HepG2 (cell line): ENCODE measurements at places on chromosomes 4 and X.

DNA sequence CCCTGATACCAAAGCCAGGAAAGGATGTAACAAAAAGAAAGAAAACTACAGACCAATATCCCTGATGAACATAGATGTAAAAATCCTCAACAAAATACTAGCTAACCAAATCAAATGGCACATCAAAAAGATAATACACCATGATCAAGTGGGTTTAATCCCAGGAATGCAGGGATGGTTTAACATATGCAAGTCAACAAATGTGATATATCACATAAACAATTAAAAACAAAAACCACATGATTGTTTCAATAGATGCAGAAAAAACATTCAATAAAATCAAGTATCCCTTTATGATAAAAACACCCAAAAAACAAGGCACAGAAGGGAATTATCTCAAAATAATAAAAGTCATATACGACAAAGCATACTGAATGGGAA, 31.5 kb downstream of the ELF2 start:
- DNase-seq, result no peak
- no peak overlapping the region for H3K27ac ChIP-seq
- H3K27me3 ChIP-seq, result no peaks in the 10 kb centered on the region
- H3K36me3 ChIP-seq, result no peaks in the 10 kb centered on the region
- H3K4me1 ChIP-seq, result peaks cover 7% of the 10 kb centered on the region; the same call in 1 of the 2 replicates
- no peak overlapping the region for H3K4me3 ChIP-seq

DNA sequence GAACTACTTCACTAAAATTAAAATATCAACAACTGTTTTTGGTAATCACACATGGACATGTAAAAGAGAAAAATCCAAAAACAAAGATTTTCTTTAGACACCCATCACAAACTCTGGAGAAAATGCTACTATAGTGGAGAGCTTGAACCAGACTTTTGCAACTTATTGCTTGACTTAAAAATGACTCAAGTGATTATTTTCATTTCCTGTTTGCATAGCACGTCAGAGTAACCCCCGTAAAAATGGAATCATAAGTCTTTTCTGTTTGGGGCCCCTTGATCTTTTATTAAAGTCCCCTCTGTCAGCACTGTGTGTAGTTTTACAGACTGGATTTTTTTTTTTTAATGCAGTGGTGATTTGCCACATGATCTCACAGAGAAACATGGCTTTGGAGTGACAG, 79.5 kb downstream of the PRKG2 start:
- H3K36me3 ChIP-seq, result no peaks in the 10 kb centered on the region
- H3K27ac ChIP-seq, result no peak overlapping the region
- no peaks in the 10 kb centered on the region for H3K4me1 ChIP-seq
- H3K27me3 ChIP-seq, result no peaks in the 10 kb centered on the region
- H3K4me3 ChIP-seq, result no peak overlapping the region

DNA sequence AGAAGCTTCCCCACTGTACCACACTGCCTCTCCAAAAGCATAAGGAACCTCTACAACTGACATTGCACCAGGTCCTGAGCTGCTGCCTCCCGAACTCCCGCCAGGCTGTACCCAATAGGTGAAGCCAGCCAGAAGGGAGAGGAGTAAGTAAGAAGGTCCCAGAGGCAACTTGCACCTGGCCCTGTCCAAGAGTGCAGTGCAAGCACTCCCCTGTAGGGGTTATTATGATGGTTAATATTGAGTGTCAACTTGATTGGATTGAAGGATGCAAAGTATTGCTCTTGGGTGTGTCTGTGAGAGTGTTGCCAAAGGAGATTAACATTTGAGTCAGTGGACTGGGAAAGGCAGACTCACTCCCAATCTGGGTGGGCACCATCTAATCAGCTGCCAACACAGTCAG, 879.3 kb upstream of the SLIT2 start:
- no peaks in the 10 kb centered on the region for H3K4me1 ChIP-seq
- DNase-seq, result no peak
- H3K27ac ChIP-seq, result no peak overlapping the region
- H3K4me3 ChIP-seq, result no peak overlapping the region

DNA sequence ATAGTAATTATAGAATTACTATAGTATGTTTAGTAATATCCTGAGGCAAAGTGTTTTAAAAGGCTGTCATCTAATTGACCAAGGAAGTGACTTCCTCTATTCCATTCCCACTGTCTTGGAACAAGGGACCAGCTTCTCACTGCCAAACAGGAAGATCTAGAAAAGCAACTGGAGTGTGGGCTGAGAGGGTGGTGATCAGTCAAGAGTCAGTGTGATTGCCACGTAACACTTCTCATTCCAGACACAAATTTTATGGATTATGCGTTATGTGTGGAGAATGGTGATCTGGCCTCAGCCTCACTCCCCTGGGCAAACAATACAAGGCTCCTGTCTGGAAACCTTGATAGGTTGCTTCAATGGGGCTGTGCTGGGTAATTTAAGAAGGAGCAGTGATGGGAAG, 60.0 kb downstream of the RRAGB start:
- DNase-seq, result no peak
- no peak overlapping the region for H3K4me3 ChIP-seq
- peaks cover 12% of the 10 kb centered on the region; the same call in 1 of the 2 replicates for H3K4me1 ChIP-seq
- no peaks in the 10 kb centered on the region for H3K27me3 ChIP-seq
- H3K27ac ChIP-seq, result no peak overlapping the region

GRCh38 chr4:186534056-186534455, 21.3 kb downstream of the MTNR1A start:
- DNase-seq, result no peak
- H3K27me3 ChIP-seq, result peaks cover 5% of the 10 kb centered on the region; the same call in 1 of the 3 replicates
- H3K4me1 ChIP-seq, result no peaks in the 10 kb centered on the region
- H3K4me3 ChIP-seq, result no peak overlapping the region

DNA sequence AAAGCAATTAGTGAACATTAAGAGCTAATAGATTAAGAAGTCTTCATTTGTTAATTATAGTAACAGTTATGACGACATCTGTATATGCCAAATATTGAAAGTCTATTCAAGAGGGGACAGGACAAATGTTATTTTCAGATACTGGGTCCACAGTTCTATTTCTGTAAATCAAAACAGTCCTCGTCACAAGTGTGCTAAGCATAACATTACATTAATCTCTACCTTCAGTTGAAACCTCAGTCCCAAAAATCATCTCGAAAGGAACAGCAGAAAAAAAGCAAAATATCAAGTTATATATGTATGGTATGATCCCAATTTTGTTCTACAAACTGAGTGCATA, 70.3 kb downstream of the APBB2 start:
- H3K4me3 ChIP-seq, result no peak overlapping the region
- peaks cover 8% of the 10 kb centered on the region; the same call in 2 of the 3 replicates for H3K36me3 ChIP-seq
- H3K27ac ChIP-seq, result peak overlapping the region; percentile 63
- peaks cover 51% of the 10 kb centered on the region for H3K4me1 ChIP-seq
- no peaks in the 10 kb centered on the region for H3K27me3 ChIP-seq

DNA sequence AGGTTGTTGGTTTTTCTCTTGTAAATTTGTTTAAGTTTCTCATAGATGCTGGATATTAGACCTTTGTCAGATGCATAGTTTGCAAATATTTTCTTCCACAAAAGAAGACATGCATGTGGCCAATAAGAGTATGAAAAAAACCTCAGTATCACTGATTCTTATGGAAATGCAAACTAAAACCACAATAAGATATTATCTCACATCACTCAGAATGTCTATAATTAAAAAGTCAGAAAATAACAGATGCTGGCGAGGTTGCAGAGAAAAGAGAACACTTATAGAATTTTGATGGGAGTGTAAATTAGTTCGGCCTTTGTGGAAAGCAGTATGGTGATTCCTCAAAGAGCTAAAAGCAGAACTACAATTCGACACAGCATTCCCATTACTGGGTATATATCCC, 1355.6 kb downstream of the FAM133A start:
- H3K27me3 ChIP-seq, result no peaks in the 10 kb centered on the region
- H3K4me1 ChIP-seq, result no peaks in the 10 kb centered on the region
- no peak for DNase-seq
- no peak overlapping the region for H3K27ac ChIP-seq
- no peaks in the 10 kb centered on the region for H3K36me3 ChIP-seq

DNA sequence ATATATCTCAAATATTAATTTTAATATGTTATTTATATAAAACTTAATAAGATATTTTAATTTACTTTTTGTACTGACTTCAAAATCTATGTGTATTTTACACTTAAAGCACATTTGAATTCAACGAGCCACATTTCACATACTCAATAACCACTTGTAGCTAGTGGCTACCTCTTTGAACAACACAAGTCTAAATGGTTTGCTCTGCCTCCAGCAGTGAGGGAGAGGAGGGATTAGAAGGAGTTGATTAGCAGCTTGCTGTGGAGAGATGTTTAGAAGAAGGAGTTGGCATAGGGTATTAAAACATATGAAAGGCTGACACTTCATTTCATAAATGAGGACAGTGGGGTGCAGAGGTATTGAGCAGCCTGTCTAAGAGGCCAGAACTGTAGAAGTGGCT, 124.0 kb downstream of the ARHGAP24 start:
- H3K27me3 ChIP-seq, result no peaks in the 10 kb centered on the region
- no peaks in the 10 kb centered on the region for H3K4me1 ChIP-seq
- H3K36me3 ChIP-seq, result no peaks in the 10 kb centered on the region
- no peak overlapping the region for H3K27ac ChIP-seq
- no peak overlapping the region for H3K4me3 ChIP-seq

DNA sequence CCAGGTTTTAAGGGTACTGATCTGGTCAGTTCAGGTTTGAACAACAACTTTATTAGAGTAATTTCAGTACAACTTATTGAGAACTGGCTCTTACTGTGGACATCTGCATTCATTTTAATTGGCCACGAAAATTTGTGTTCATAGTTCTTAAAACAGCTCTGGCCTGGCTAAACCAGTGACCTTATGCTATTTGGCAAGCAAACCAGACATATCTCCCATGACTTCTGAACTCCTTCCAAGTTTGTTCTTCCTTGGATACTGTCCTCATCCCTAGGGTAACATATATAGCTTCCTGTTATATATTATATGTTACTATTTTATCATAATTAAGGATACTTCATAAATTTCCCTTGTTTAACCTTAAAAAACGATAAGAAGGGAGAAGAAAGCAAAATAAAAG, 841.9 kb downstream of the TRAM1L1 start:
- no peak for DNase-seq
- no peaks in the 10 kb centered on the region for H3K36me3 ChIP-seq
- H3K4me3 ChIP-seq, result no peak overlapping the region
- H3K27ac ChIP-seq, result no peak overlapping the region

GRCh38 chr4:10963958-10964703, 279.6 kb upstream of the CLNK start:
- H3K27ac ChIP-seq, result no peak overlapping the region
- no peaks in the 10 kb centered on the region for H3K36me3 ChIP-seq
- no peak for DNase-seq
- H3K27me3 ChIP-seq, result no peaks in the 10 kb centered on the region
- no peak overlapping the region for H3K4me3 ChIP-seq
- no peaks in the 10 kb centered on the region for H3K4me1 ChIP-seq

- H3K4me1 ChIP-seq, result peaks cover 22% of the 10 kb centered on the region
- H3K36me3 ChIP-seq, result no peaks in the 10 kb centered on the region
- H3K4me3 ChIP-seq, result no peak overlapping the region
- DNase-seq, result no peak
Observed at GRCh38 chr4:159051245-159052071, 51.4 kb upstream of the RAPGEF2 start.

- no peaks in the 10 kb centered on the region; the same call in 2 of the 3 replicates for H3K27me3 ChIP-seq
- no peaks in the 10 kb centered on the region for H3K4me1 ChIP-seq
Observed at GRCh38 chrX:150934453-150934852, 36.0 kb upstream of the CD99L2 start.

- no peaks in the 10 kb centered on the region for H3K27me3 ChIP-seq
- no peak overlapping the region for H3K4me3 ChIP-seq
- DNase-seq, result no peak
- H3K36me3 ChIP-seq, result no peaks in the 10 kb centered on the region
Observed at GRCh38 chr4:142365391-142365790, 480.7 kb downstream of the INPP4B start.

DNA sequence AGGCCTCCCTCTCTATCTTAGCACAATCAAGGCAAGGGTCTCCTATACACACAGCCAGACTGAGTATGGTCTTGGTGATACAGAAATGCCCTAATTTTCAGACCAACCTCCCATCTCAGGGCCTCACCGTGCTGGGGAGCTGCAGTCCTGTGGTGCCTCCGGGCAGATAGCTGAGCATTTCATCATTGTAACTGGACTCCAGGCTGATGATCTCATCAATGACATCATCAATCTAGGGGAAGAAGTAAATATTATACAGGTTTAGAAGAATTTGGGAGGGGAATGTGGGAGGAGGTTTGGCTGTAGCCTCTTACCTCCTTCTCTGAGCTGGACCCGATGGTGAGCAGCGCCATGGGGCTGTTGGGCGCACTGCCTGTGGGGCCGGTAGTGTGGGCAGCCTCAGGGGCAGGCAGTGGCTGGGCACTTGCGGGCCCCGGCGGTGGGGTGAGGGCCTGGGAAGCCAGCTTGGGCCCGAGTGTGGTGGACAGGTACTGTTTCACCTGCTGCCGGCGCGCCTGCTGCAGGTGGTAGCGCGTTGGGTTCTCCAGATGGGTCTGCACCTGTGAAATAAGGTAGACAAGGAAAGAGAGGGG, 5.2 kb downstream of the TFE3 start:
- H3K27me3 ChIP-seq, result no peaks in the 10 kb centered on the region
- H3K27ac ChIP-seq, result peak overlapping the region; percentile 30
- peaks cover 27% of the 10 kb centered on the region for H3K36me3 ChIP-seq
- H3K4me3 ChIP-seq, result no peak overlapping the region
- H3K4me1 ChIP-seq, result peaks cover 44% of the 10 kb centered on the region
- no peak for DNase-seq

- no peaks in the 10 kb centered on the region for H3K27me3 ChIP-seq
- no peaks in the 10 kb centered on the region for H3K4me1 ChIP-seq
- no peaks in the 10 kb centered on the region for H3K36me3 ChIP-seq
- DNase-seq, result no peak
- H3K4me3 ChIP-seq, result no peak overlapping the region
- no peak overlapping the region for H3K27ac ChIP-seq
Observed at GRCh38 chr4:115678425-115678941, 565.1 kb upstream of the NDST4 start.

DNA sequence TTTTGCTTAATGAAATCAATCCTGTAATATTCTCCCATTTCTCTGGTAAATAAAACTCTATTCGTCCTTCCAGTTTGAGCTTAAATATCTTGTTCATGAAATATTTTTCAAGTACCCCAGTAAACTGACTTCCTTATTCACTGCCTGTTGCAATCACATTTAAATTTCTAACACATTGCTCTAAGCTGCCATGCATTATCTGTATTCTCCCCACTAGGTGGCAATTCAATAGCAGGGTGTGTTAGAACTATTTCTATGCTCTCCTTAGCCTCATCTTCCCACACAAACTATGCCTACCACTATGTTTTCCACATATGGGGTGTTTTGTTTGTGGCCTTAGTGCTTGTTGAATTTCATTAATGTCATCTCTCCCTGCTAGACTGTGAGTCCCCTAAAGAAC, 377.1 kb upstream of the HS3ST1 start:
- DNase-seq, result no peak
- H3K4me1 ChIP-seq, result no peaks in the 10 kb centered on the region
- H3K36me3 ChIP-seq, result no peaks in the 10 kb centered on the region
- no peak overlapping the region for H3K27ac ChIP-seq
- H3K27me3 ChIP-seq, result no peaks in the 10 kb centered on the region

- H3K4me3 ChIP-seq, result no peak overlapping the region
- H3K36me3 ChIP-seq, result no peaks in the 10 kb centered on the region
- no peaks in the 10 kb centered on the region for H3K4me1 ChIP-seq
Observed at GRCh38 chr4:151905197-151905596, 144.4 kb upstream of the GATB start.
